ENCODE measurements at places on chromosomes 16 and 17. TPM values are rescaled to one million over a fixed set of nuclear protein-coding genes. Genes with fewer than 3 reads are reported as not detected.

- H3K27ac ChIP-seq: no peak overlapping the region
- no peak overlapping the region for H3K4me3 ChIP-seq
- H3K36me3 ChIP-seq: no peaks in the 10 kb centered on the region
- H3K4me1 ChIP-seq: peaks cover 16% of the 10 kb centered on the region
- no peak for DNase-seq
These were observed 39.4 kb downstream of the TUBD1 start for GRCh38 chr17:59853168-59853918.

GRCh38 chr16:9033125-9033830 lies 58.2 kb upstream of the HAPSTR1 start:
- H3K36me3 ChIP-seq: no peaks in the 10 kb centered on the region
- no peak overlapping the region for H3K4me3 ChIP-seq
- DNase-seq: no peak
- H3K27me3 ChIP-seq: no peaks in the 10 kb centered on the region
- no peaks in the 10 kb centered on the region for H3K4me1 ChIP-seq

DNA sequence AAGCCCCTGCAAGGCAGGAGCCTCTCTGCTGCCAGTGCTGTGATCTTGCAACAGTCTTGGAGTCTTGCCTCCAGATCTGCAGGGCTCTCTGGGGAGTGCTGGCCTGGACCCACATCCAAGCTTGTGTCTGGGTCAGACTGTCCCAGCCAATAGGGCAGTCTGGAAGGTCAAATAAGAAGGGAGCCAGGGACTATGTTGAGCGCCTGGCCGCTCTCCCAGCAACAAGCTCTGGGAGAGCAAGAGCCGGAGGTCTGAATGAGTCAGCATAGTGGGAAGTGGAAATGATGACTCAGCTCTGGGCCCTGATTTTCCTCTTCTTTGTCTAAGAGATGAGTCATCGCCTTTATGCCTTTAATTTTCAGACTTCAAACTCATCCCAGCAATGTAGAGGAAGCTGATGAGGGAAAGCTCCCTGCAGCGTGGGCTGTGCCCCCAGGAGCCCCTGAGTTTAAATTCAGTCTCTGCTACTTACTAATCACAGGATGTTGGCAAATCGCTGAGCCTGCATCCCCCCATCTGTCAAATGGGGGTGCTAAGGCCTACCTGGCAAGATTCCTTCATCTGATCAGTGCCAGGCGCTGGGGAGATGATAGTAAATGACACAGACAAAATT lies 43.6 kb upstream of the HAPSTR1 start:
- H3K27ac ChIP-seq: no peak overlapping the region
- no peaks in the 10 kb centered on the region for H3K27me3 ChIP-seq
- no peaks in the 10 kb centered on the region for H3K36me3 ChIP-seq
- H3K4me3 ChIP-seq: no peak overlapping the region
- peak; percentile 94 for DNase-seq

GRCh38 chr17:21462237-21462636 lies 86.1 kb downstream of the KCNJ12 start:
- no peaks in the 10 kb centered on the region for H3K4me1 ChIP-seq
- no peaks in the 10 kb centered on the region for H3K27me3 ChIP-seq
- no peaks in the 10 kb centered on the region for H3K36me3 ChIP-seq
- no peak overlapping the region for H3K27ac ChIP-seq
- DNase-seq: no peak

The HBA1 gene
- 23.4 TPM for total RNA-seq

The ZFPM1 gene
- total RNA-seq: 3.8 TPM

- no peak for DNase-seq
- H3K4me1 ChIP-seq: no peaks in the 10 kb centered on the region
- H3K27ac ChIP-seq: no peak overlapping the region
- no peaks in the 10 kb centered on the region for H3K27me3 ChIP-seq
These were observed 178.7 kb downstream of the GRIN2A start for GRCh38 chr16:10003486-10003885.

- no peaks in the 10 kb centered on the region for H3K27me3 ChIP-seq
- no peak overlapping the region for H3K27ac ChIP-seq
- DNase-seq: no peak
- H3K4me1 ChIP-seq: peaks cover 5% of the 10 kb centered on the region
These were observed 19.9 kb downstream of the LGALS3BP start for GRCh38 chr17:78959803-78960202.
